Immature natural killer cell (primary cell): ENCODE measurements at places on chromosomes 5 and 9.
A peak's percentile ranks its signal among the peaks of the same experiment; 100 is the strongest.

- DNase-seq = no peak
These were observed 306.9 kb upstream of the EFNA5 start for GRCh38 chr5:107977550-107978071.

DNA sequence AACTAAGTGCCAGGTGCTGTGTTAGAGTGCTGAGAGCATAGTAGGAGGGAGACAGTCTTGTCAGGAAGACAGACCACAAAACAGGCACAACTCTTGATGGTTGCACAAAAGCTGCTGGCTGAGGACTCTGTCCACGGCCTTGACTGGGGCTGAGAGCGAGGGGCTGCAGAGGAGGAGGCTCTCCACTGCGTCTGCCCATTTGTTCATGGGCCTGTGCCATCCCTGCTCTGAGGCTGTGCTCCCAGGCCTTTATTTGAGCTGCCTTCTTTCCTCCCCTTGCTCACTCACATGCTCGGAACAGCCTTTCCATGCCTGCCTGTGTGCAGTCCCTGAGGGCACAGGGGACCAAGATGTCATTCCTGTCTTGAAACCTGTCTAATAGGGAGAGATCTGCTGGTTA is 147.8 kb downstream of the CACNA1B start:
- no peak for DNase-seq

DNA sequence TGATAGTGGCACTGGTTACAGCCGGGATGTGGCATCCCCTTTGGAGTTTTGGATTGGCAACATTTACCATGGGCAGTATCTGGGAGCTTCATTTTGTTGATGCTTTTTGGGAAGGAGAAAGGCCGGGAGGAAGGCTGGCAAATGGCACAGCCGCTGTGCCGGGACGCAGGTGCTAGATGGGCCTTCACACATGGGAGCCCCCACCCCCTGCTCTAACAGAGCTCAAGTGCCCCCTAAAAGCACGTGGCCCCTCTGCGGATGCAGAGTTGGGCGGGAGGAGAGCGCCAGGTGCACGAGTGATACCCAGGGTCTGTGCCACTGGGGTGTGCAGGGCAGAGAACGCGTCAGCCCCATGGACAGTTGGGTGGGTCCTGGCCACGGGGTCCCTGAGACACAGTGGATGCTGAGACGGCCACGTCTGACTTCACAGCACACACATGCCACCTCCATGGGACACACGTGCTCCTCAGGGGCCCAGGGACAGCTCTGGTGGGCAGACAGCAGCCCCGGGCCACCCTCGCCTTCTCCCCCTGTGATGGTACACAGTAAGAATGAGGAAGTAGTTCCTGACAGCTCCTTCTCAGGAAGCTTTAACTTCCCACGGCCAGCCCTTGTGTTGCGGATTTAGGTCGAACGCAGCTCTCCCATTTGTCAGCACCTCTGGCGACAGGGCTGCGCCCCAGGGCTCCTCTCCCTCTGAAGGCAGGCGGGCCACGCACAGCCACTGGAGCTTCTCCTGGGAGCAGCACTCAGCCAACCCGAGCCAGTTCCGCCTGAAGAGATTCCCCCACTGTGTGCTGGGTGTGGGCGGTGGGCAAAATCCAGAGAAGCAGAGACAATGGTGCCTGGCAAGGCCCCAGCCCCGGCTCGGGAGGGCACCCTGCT is 10.8 kb downstream of the SLC9A3 start:
- no peak for DNase-seq

- DNase-seq = no peak
These were observed 36.4 kb downstream of the RNF180 start for GRCh38 chr5:64201996-64202395.

- DNase-seq = no peak
These were observed 125.8 kb downstream of the PDE4D start for GRCh38 chr5:59767681-59768151.

- no peak for DNase-seq
These were observed 10.5 kb downstream of the RAD23B start for GRCh38 chr9:107293543-107294085.

GRCh38 chr9:114347675-114348074 is 18.0 kb downstream of the ORM2 start:
- no peak for DNase-seq

DNA sequence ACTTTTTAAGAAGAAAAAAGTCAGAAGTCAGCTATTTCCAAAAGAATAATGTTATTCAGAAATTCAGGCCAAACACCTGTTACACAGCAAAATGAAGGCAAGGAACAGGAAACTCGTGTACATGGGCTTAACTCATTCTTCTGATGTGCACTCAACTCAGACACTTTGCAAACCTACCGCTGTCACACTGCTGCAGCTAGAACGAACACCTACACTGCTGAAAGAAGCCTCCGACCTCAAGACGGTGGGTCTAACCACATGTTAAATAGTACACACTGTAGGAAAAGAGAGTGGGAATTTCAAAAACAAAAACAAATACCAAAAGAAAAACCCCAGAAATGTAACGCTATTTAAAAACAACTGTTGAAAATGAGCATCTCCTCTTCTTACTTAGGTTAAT is 384.5 kb downstream of the IRX1 start:
- peak; percentile 34 for DNase-seq

- no peak for DNase-seq
These were observed 18.4 kb upstream of the SCGB3A2 start for GRCh38 chr5:147859962-147860640.

- no peak for DNase-seq
These were observed 26.7 kb upstream of the ADAMTS2 start for GRCh38 chr5:179371681-179372680.

DNA sequence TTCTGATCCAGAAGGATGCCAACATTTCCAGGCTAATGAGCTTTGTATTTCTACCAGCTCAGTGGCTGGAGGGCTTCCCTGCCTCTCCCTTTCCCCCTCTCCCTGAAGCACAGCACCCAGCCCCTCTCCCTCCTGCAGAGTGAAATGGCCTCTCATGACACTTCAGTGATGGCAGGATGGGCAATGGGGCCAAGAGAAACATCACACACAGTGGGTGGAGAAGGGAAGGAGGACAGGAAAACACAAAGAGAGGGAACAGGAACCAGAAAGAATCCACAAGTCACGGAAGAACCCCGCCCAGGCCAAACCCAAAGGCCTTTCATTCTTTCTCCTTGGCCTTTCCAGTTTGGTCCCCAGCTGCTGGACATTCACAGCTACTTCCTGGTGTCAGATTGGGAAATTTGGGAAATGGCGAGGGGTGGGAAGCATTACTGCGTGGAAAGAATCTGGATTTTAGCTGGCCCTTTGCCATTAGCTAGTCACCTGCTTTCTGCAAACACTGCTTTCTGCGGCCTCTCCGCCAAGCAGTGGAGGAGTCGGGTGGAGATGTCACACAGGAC is 82.6 kb downstream of the GLDC start:
- DNase-seq = no peak

DNA sequence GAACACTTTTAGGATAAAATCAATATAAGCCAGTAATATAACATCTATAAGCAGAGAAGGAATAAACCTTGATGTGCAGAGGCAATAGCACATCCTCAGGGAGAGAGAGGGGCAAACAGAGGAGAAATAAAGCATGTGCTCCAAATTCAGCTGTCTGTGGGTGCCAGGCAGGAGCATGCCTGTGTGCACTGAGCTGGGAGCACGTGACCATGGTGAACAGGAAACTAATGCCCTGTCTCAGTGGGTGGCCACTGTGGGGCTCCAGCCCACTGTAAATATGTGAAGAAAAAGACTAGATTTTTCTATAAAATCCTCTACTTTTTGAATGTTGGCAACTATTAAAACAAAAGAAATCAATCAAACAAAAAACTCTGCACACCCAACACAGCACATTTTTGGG is 55.3 kb downstream of the FYB1 start:
- peak; percentile 30 for DNase-seq

DNA sequence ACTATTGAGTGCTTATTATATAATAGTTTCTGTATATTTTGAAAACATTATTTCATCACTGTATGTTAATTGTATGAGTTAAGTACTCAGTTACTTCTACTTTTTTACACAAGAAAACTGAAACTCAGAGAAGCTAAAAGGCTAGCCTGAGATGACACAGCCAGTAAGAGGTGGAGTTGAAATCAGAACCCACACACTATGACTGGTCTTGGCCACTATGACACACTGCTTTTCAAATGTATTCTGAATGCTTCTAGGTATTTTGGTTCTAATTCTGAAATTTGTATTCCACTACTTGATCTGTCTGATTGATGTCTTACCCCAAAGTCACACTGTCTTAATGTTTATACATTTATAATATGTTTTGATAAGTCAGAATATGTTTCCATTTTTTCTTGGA is 181.8 kb downstream of the ZDHHC21 start:
- no peak for DNase-seq

- DNase-seq = no peak
These were observed 167.9 kb upstream of the GLRA1 start for GRCh38 chr5:152092580-152092979.

DNA sequence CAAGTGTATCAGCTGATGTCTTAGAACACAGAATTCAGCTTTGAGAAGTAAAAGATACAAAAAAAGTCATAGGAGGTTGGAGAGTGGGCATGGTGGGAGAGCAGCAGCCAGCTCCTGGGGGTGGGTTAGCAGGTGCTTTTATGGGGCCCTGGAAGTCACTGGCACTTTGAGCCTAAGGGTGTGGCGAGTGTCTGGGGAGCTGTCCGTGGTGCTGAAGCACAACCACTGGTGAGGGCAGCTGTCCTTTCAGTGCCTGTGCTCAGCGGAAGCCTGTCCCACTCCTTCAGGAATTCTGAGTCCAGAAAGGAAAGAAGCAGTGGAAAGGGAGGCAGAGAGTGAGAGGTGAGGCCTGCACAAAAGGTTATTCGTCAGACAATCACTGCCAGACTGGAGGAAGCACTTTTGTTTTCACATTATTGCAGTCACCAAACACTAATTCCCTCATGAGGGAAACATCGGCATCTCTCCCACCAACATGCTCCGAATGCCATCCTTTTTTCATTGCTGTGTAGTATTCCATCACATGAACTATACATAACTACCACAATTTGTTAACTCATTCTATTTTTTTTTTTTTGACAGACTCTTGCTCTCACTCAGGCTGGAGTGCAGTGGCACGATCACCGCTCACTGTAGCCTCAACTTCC is 59.4 kb upstream of the RAPGEF1 start:
- peak; percentile 28 for DNase-seq

- DNase-seq = no peak
These were observed 53.4 kb downstream of the VCAN start for GRCh38 chr5:83524991-83525390.

DNA sequence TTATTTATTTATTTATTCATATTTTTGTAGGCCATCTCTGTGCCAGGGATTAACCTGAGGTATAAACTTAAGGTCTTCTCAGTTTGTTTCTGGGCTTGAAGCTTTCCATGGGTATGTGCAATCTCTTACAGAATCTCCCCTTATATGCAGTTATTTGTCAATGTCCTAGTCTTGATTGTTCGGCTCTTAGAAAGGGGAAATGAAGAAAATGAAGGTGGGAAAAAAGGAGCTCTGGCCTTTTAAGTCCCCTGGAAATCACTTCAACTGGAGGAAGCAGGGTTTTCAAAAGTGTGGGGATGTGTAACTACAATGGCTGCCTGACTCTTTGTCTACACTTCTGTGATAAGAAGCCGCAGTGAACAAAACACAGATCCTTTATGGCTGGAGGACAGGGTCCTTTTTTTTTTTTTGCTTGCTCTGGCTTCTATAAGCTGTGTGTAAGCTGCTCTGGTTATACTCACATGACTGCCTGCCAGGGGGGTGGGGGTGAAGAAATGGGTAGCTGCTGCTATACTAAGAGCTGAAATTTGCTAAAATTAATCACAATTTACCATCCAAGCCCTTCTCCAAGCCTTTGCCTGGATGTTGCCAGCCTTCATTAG is 33.7 kb downstream of the CENPP start:
- no peak for DNase-seq

GRCh38 chr5:14355391-14355790 is 212.2 kb downstream of the TRIO start:
- DNase-seq = no peak

DNA sequence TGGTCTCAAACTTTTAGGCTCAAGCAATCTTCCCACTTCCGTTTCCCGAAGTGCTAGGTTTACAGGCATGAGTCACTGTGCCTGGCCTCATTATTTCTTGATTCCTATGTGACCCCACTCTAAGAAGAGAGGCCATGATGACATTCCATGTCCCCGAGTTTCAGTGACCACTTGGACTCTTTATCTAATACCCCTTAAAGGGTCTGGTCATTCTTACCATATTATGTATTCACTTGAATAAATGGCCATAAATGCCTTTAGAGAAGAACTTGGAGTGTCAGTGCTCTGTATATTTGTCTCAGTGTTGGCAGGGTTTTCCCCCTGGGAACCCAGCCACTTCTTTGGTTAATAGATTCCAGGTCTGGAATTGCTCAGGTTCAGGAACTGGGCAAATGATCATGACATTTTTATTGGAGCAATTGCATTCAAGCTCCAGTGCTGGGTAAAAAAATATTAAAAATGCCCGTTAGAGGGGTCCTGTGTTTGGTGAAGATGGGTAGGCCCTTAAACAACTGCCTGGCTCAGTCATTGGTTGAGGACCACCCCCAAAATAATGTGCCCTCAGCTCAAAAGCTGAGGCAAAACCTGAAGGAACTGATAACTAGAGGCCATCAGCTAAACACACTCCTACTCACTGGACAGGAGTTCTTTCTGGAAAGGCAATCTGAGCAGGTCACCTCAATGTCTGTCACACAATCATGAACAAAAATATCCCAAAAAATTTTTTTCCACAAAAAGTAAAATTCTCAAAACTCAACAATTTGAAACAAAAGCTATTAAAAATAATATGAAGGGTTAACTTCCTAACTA is 186.6 kb upstream of the ZNF608 start:
- no peak for DNase-seq

- no peak for DNase-seq
These were observed 300.9 kb downstream of the NTRK2 start for GRCh38 chr9:84970432-84970831.

- peak; percentile 68 for DNase-seq
These were observed 900 bp upstream of the HAVCR2 start for GRCh38 chr5:157109744-157110143.

- DNase-seq = no peak
These were observed 2.1 kb downstream of the NPR2 start for GRCh38 chr9:35793461-35793860.

DNA sequence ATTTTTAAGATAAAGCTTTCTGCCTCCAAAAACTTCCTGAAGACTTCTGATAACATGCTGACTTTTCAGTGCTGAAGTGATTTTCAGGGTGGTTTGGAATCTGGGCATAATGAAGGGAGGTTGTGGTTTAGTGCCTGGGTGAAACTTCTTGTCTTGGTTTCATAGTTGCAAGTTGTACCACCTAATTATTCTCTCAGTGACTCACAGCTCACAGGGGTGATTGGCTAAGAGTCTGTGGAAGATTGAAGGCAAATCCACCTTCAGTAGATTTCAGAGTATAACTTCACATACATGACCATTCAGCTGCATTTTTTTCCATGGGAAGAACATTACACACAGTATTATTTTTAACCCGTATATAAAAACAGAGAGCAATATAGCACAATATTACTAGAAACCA is 199.9 kb downstream of the PTTG1 start:
- DNase-seq = no peak

- DNase-seq = no peak
These were observed 284.1 kb downstream of the NFIB start for GRCh38 chr9:14029806-14030374.
